ENCODE measurements at places on chromosomes 1 and 21.

- DNase-seq: no peak
Measured at GRCh38 chr1:151892190-151892589, 17.1 kb downstream of the THEM4 start.

DNA sequence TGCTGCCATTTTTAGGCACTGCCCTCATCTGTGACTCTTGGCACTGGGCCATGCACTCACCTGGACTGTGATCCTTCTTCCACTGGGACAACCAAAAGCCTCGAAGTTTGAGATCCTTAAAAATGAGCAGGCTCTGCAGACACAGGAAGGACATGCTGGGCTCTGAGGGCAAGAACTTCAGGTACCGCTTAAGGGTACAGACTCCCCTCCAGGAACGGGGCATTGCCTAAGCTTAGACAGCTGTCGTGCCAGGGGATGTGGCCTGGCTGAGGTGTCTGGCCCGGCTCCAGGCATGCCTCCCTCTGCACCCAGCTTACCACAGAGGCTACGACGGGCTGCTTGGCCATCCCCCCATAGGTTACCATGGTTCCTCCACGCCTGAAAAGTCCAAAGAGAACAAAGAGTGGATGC lies 14.2 kb upstream of the SRSF4 start:
- DNase-seq: no peak

GRCh38 chr1:6982860-6983259 lies 197.6 kb downstream of the CAMTA1 start:
- no peak for DNase-seq

DNA sequence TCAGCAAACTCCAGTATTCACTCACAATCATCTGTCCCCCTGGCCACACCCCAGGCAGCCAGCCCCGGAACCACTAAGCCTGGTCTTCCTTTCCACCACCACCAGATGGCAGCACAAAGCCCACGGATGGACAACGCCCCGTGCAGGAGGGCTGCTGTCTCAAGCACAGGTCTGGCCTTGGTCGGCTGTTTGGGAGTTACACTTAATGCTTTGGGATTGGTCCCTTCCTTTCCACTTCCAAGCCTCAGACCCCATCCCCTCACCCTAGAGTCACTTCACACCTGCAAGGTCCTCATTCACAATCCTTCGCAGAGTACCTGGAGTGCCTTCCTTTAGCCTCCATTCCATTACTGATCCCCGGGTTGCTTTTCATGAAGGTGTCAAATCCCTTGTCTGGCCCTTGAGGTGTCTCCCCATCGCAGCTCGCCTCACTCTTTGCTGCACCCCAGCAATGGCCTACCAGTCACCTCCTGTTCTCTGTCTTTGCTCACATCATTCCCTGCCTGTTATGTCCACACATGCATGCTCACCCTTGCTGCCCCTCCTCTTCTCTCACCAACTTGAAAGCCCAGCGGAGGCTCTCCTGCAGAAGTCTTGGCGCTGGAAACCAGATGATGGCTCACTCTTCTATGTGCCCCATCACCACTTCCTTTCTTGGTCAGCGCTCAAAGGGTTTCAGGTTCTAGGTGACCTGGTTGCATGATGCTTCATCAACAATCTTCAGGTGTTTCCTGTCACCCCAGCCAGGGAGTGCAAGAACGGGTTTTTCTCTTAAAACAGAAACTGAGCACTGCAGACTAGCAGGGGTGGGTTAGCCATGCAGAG lies 24.9 kb upstream of the KCNA2 start:
- peak; percentile 86 for DNase-seq

DNA sequence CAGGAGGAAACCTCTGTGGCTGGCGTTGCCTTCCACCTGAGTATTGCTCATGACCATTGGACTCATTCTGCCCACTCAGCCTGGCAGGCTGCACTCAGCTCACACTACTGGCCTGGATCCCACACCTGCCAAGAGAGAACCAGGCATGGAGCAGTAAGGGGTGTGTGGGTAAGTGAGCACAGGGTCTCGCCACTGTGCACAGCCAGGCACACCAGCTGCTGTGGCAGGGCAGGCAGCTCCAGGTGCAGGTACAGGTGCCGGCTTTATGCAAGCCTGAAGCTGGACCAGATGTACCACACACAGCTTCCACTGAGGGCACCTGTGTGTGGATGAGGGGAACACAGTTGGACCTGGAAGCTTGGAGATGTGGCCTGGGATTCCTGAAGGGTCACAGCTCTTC lies 295.2 kb upstream of the SNX7 start:
- no peak for DNase-seq

DNA sequence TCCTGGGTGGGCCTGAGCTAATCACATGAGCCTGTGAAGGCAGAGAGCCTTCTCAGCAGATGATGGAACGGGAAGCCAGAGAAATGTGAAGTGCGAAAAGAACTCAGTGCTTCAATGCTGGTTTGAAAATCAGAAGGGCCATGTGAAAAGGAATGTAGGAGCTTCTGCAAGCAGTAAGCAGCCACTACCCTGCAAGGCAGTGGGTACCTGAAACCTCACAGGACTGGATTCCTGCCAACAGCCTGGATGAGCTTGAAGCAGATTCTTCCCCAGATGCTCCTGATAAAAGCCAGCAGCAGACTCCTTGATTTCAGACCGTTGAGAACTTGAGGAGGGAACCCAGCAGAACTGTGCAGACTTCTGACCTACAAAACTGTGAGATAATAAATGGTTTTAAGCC lies 158.6 kb downstream of the SYT2 start:
- no peak for DNase-seq

- no peak for DNase-seq
Measured at GRCh38 chr1:74526708-74527107, 14.3 kb upstream of the LRRC53 start.

Data from ureter (tissue), 1 donor.